Mesenchymal stem cell (in vitro differentiated cells and primary cell): ENCODE measurements at places on chromosomes 7 and 10.

DNA sequence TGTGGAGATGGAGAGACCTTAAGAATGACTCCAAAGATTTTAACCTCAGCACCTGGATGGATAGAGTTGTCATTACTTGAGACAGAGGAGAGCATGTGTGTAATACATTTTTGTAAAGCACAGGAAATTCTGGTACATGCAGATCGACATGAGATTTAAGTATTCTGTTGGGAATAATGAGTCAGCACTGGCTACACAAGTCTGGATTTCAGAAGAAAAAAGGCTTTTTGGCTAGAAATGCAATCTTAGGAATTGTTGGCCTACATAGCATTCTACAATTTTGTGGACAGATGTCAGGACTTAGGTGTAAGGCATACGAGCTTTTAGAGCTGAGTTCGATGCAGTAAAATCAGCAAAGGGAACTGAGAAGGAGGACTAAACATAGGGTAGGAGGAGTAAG is 24.1 kb upstream of the ANKRD30A start:
- H3K4me1 ChIP-seq = no peaks in the 10 kb centered on the region
- no peaks in the 10 kb centered on the region for H3K27me3 ChIP-seq
- no peaks in the 10 kb centered on the region for H3K36me3 ChIP-seq
- no peak for DNase-seq

DNA sequence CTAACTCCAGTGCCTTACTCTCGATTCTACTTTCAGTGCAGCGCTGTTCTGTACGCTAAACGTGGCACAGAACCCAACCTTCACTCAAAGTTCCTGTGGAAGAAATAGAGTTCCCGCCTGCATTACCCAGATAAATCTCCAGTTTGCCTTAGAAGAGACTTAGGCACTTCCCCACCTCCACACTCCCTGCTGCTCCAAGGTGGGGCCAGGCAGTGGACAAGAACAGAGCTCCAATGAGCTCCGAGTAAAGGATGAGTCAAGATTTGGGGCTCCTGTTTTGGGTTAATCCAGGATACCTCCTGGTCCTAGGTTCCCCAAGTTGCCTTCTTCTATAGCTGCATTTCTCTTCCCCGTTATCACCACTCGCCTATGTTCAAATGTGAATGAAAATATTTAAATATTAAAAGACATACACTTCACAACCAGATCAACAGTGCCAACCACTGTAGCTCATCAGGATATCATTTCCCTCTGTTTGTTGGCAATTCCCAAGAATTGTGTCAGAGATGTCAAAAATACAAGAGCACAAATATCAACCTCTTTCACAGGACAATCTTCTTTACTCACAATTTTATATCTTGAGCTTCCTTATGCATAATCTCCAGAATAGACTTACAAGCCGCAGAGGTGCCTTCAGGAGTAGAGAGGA is 48.0 kb downstream of the MALSU1 start:
- DNase-seq = peak; percentile 35
- H3K27me3 ChIP-seq = no peaks in the 10 kb centered on the region
- H3K4me1 ChIP-seq = peaks cover 7% of the 10 kb centered on the region
- H3K27ac ChIP-seq = peak overlapping the region; percentile 79
- H3K4me3 ChIP-seq = peak overlapping the region; percentile 42

DNA sequence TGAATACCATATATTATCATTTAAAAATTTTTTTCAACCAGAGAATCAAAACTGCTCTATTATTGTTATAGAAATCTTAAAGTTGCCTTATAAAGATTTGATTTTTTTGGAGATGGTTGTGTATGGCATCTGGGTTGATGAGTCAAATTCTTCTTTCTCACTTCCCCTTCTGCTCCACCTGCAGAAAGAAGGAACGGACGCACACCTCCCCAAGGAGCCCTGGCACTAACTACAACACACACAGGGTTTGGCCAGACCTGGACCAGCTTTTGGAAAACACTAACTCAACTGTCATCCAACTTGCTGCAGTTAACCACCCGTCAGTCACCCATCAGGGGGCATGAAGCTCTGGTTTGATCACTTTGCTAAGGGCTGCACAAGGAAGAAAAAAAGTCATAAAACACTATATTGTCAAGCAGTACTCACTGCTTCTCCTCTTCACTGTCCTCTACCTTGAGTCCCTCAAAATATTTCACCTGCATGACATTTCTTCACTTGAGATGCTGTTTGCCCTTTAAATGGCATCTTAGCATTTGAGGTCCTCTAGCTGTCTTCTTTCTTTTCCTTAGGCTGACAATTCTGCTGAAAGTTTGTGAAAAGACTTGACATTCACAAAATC is 266.7 kb upstream of the PHF14 start:
- H3K4me1 ChIP-seq = no peaks in the 10 kb centered on the region
- H3K27ac ChIP-seq = no peak overlapping the region
- no peak overlapping the region for H3K4me3 ChIP-seq
- no peak for DNase-seq

DNA sequence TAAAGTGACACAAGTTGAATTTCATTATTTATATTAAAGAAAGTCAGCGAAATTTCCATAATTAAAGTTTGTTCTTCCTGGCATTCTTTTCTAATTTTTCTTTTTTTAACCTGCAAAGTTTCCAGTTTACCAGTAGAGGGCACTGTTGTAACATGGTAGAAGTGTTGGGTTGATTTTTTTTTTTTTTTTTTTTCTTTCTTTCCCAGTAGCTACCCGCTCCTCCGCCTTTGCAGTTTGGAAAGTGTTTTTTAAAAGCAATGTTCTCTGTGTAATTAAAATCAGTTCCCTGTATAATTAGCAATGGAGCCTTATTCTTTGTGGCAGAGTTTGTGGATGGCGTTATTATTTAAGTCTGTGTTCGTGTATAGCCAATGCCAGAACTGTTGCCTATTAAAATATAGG is 53.7 kb downstream of the TAF3 start:
- no peaks in the 10 kb centered on the region for H3K4me1 ChIP-seq
- no peaks in the 10 kb centered on the region for H3K36me3 ChIP-seq
- no peaks in the 10 kb centered on the region for H3K27me3 ChIP-seq
- H3K4me3 ChIP-seq = peak overlapping the region; percentile 68

DNA sequence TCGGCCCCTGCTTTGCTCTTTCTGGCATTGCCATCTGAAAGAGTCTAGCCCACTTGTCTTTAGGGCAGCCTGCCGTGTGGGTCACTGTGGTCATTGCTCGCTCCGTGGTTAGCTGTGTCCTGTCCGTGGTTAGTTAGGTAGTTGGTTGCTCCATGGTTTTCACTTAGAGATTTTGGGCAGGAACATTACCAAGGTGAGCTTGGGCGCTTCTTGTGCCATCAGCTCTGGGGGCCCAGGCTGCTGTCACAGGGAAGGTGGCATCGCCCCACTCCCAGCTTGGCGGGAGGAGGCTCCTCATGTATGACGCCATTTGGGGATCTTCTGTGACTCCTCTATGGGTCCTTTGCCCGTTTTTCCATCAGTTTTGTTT is 53.1 kb downstream of the INPP5A start:
- no peak for DNase-seq
- no peak overlapping the region for H3K27ac ChIP-seq
- H3K27me3 ChIP-seq = no peaks in the 10 kb centered on the region
- peaks cover 28% of the 10 kb centered on the region for H3K4me1 ChIP-seq
- no peak overlapping the region for H3K4me3 ChIP-seq
- peaks cover 18% of the 10 kb centered on the region for H3K36me3 ChIP-seq

DNA sequence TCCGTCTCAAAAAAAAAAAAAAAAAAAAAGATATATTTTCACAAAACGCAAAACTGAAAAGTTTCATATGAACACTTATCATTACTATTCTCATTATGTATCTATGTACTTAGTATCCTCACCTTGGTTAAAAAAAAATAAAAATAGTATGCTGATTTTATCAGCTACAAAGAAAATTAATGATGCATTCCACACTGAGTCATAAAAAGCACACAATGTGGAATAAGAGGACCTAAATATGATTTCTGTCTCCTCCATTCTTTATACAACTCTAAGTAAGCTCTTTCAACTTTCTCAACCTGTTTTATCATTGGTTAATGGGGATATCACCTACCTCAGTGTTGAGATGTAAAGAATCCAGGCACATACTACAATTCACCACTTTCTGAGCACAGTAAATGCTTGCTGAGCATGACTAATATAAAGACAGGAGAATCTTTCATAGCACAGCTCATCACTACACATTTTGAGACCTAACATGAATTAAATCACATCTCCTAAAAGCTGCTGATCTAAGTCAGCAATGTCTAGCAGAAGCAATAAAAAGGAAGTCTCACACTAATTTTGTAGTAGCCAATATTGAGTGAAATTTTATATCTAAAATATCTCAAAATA is 2.7 kb downstream of the SNX13 start:
- peak; percentile 19 for DNase-seq
- no peaks in the 10 kb centered on the region for H3K4me1 ChIP-seq
- no peaks in the 10 kb centered on the region for H3K36me3 ChIP-seq
- H3K27ac ChIP-seq = no peak overlapping the region

GRCh38 chr10:10845185-10845584 is 172.5 kb upstream of the CELF2 start:
- no peaks in the 10 kb centered on the region for H3K4me1 ChIP-seq
- H3K4me3 ChIP-seq = no peak overlapping the region
- DNase-seq = no peak
- H3K27ac ChIP-seq = no peak overlapping the region
- H3K27me3 ChIP-seq = no peaks in the 10 kb centered on the region

DNA sequence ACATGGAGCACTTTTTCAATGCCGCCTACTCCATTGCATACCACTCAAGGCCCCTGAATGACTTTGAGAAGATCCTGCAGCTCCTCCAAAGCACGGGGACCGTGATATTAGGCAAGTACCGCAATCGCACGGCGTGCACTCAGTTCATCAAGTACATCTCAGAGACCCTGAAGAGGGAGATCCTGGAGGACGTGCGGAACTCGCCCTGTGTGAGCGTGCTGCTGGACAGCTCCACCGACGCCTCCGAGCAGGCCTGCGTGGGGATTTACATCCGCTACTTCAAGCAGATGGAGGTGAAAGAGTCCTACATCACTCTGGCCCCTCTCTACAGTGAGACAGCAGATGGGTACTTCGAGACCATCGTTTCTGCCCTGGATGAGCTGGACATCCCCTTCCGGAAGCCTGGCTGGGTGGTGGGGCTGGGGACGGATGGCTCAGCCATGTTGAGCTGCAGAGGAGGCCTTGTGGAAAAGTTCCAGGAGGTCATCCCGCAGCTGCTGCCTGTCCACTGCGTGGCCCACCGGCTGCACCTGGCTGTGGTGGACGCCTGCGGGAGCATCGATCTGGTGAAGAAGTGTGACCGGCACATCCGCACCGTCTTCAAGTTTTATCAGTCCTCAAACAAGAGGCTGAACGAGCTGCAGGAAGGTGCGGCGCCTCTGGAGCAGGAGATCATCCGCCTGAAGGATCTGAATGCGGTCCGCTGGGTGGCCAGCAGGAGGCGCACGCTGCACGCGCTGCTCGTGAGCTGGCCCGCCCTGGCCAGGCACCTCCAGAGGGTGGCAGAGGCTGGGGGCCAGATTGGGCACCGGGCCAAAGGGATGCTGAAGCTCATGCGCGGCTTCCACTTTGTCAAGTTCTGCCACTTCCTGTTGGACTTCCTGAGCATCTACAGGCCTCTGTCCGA is 12.7 kb upstream of the ATP6V0E2 start:
- peaks cover 38% of the 10 kb centered on the region for H3K36me3 ChIP-seq
- no peak for DNase-seq
- H3K4me1 ChIP-seq = peaks cover 3% of the 10 kb centered on the region
- no peak overlapping the region for H3K4me3 ChIP-seq

DNA sequence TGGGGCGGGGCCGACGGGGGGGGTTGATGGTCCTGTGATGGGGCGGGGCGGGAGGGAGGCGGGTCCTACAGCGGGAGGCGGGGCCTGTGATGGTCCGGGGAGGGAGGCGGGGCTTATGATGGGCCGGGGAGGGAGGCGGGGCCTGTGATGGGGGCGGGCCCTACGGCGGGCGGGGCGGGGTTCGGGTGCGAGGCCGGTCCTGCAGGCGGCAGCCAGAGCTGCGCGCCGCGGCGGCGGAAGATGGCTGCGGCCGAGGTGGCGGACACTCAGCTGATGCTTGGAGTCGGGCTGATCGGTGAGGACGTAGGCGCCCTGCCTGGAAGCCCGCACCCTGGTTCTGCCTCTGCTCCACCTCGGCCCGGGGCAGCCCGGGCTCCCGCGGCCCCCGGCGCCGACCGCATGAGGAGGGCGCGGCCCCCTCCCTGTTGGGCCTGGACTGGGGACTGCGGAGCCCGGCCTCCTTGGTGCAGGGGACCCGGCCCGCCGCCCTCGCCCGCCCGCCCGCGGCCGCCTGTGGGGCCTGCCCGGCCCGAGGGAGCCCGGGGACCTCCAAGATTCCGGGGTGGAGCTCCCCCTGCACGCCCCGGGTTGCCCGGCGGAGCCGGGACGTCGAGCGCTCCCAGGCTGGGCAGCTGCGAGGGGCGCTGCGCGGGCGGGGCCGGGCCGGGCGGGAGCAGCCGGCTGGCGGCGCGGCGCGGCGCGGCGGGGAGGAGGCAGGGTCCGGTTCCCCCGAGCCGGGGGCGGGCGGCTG is at the start of gene DENND10:
TSS of gene DENND10 (plus strand) at position 211 of the 751 bp plus-strand sequence. CDS start at position 241, 30 bp downstream.
- peaks cover 11% of the 10 kb centered on the region for H3K4me1 ChIP-seq
- H3K27me3 ChIP-seq = peaks cover 3% of the 10 kb centered on the region
- peaks cover 19% of the 10 kb centered on the region for H3K36me3 ChIP-seq

DNA sequence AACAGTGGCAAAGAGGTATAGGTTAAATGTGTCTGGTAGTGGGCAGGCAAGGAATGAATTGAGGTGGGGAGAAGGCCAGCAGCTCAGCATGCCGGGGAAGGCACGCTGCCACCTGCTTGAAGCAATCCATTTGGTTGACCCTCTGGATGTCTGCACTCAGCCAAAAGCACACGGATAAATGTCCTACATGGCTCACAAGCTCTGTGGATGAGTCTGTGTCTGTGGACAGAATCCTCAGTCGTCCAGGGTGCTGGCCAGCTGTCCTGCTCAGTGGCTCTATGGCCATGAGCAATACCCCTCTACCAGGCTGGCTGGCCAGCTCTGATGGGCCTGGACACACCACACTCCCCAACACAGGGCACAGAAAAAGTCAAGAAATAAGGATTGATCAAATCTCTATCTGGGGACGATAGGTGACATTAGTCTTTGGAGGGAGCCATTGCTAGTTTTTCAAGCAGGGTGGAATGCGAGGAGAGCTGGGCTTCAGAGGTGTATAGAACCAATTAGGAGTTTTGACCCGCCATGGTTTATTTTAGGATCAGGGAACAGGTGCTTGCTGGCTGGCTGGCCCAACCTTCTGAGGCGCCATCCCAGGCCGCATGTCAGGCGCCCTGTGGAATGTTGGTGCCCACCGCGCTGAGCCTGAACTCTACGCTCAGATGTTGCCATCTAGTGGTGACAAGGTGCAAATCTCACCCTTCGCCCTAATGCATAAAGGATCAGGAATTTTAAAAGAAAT is 493.4 kb downstream of the TNS3 start:
- no peak overlapping the region for H3K4me3 ChIP-seq
- peak; percentile 69 for DNase-seq

GRCh38 chr7:84950836-84951235 is 236.0 kb downstream of the SEMA3D start:
- H3K4me1 ChIP-seq = no peaks in the 10 kb centered on the region
- DNase-seq = peak; percentile 58
- no peak overlapping the region for H3K27ac ChIP-seq
- no peaks in the 10 kb centered on the region for H3K27me3 ChIP-seq

GRCh38 chr7:139183251-139183650 is 47.8 kb upstream of the UBN2 start:
- H3K36me3 ChIP-seq = peaks cover 4% of the 10 kb centered on the region
- no peaks in the 10 kb centered on the region for H3K4me1 ChIP-seq
- no peaks in the 10 kb centered on the region for H3K27me3 ChIP-seq
